Left kidney (tissue), 8 donors: ENCODE measurements at places on chromosomes 3 and 15. TPM values are rescaled to one million over a fixed set of nuclear protein-coding genes. Genes with fewer than 3 reads are reported as not detected.

The CXCR6 gene
- 0.63 TPM for polyA plus RNA-seq

The MOBP gene
- polyA plus RNA-seq = 0.22 TPM

The SNTN gene
- not detected for polyA plus RNA-seq

The DPPA4 gene
- 6.1 TPM for polyA plus RNA-seq

The KIF7 gene
- 13.7 TPM for polyA plus RNA-seq

The BFSP2 gene
- 0.33 TPM for polyA plus RNA-seq

The CLDN16 gene
- 35.6 TPM for polyA plus RNA-seq

The NDN gene
- polyA plus RNA-seq = 70.3 TPM

The PATL2 gene
- polyA plus RNA-seq = 1.4 TPM

The SLC28A2 gene
- 1.0 TPM for polyA plus RNA-seq

The MORC1 gene
- polyA plus RNA-seq = 0.57 TPM

The CPN2 gene
- 0.80 TPM for polyA plus RNA-seq

The UROC1 gene
- 0.15 TPM for polyA plus RNA-seq
